ENCODE measurements at places on chromosomes 13 and 19. TPM values are rescaled to one million over a fixed set of nuclear protein-coding genes. Genes with fewer than 3 reads are reported as not detected.

Gene ANGPTL8
- total RNA-seq: not detected

Gene CUL4A
- total RNA-seq: 58.1 TPM

Gene PRR19
- 0.90 TPM for total RNA-seq

Gene OR7C1
- total RNA-seq: not detected

Gene SRRM5
- not detected for total RNA-seq

Gene CYP2A6
- not detected for total RNA-seq

Gene HSD11B1L
- total RNA-seq: 17.2 TPM

Gene ZNF565
- total RNA-seq: 7.6 TPM

Gene HSH2D
- not detected for total RNA-seq

Gene MYH14
- not detected for total RNA-seq

Measured in fibroblast of the aortic adventitia (primary cell).